ENCODE measurements at places on chromosomes 11 and 22.

GRCh38 chr11:27842290-27842689, 142.0 kb upstream of the BDNF start:
- DNase-seq, result no peak

GRCh38 chr11:110340436-110340835, 44.0 kb upstream of the RDX start:
- no peak for DNase-seq

DNA sequence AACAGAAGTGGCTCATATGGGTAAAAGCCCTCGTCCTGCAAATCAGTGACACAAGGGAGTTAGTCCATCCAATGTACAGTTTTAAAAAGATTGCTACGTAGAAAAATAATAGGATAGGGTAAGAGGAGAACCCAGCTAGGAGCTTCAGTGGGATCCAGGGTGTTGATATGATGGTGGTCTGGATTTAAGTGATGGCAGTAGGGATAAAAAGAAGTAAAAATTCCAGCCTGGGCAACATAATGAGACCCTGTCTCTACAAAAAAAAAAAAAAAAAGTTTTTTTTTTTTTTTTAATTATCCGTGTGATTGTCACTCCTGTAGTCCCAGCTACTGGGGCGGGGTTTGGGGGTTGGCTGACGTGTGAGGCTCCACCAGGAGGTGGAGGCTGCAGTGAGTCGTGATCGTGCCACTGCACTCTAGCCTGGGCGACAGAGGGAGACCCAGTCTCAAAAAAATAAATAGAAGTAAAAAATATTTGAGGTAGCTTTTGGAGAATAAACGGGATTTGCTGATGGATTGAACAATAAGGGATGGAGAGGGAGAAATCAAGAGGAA, 7.0 kb upstream of the L3MBTL2 start:
- no peak for DNase-seq

DNA sequence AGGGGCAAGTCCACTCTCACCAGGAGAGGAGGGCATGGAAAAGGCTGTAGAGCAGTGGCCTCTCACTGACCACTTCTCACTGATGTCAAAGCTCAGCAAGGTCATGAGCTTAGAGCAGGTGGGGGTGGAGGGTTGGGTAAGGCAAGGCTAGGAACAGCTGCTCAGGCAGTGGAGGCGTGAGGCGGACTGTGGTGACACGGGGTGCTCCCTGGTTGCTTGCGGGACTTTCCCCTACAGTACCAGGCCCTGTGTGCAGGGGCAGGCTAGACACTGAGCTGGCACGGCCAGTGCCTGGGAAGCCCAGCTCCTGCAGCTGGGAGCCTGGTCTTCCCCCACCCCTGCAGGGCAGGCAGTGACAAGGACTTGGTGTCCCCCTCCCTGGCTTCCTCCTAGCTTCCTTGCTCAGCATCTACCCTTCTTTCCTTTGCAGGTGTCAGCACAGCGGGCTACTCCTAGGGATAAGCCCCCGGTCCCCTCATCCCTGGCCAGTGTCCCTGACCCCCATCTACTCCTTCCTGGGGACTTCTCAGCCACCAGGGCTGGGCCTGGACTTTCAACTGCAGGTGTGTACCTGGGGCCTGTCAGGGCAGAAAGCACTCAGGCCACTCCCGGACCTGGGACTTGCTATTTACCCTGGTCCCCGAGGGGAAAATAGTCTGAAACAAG, 45.6 kb downstream of the PISD start:
- DNase-seq, result no peak

Measured in neuronal stem cell (in vitro differentiated cells).